ENCODE measurements at places on chromosomes 4 and X.

- no peak overlapping the region for H3K4me3 ChIP-seq
- no peak overlapping the region for H3K27ac ChIP-seq
- peaks cover 14% of the 10 kb centered on the region for H3K4me1 ChIP-seq
- H3K27me3 ChIP-seq: no peaks in the 10 kb centered on the region
- no peaks in the 10 kb centered on the region for H3K36me3 ChIP-seq
- DNase-seq: peak; percentile 66
Measured at GRCh38 chrX:154051201-154051810, 31.6 kb upstream of the IRAK1 start.

DNA sequence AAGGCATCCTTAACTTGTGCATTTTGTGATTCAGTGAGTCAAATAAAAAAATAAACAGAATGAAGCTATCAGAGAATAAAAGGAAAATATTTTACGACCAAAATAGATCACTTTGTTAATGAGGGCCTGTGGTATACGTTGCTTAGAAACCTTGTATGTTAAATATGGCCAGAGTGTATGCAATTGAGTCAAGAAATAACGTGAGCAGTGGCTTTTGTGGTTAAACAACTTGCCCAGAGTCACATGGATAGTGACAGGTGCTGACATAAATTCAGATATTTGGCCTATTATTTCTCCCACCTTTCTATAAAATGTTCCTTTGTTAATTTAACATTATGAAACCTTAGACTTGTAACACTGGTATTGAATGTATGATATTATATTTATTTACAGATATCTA, 393.4 kb downstream of the PABPC4L start:
- DNase-seq: no peak
- no peak overlapping the region for H3K4me3 ChIP-seq
- no peaks in the 10 kb centered on the region for H3K27me3 ChIP-seq
- H3K27ac ChIP-seq: no peak overlapping the region
- no peaks in the 10 kb centered on the region for H3K36me3 ChIP-seq

DNA sequence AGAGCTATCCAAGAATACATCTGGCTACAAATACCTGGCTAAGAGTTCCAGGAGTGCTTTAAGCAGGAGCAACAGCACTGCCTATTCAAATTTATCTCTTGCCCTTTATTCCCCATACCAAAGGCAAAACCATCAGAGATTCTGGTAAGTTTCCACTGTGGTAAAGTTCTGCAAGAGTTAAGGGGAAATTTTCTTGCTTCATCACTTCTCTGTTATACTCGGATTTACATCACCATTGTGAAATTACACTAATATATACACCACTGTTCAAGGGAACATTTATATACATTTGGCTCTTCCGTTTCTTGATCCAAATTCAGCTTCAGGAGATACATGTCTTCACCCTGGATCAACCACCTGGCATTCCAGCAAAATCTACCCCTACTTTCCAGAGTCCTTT, 70.8 kb upstream of the PTPN13 start:
- H3K27ac ChIP-seq: no peak overlapping the region
- no peak for DNase-seq
- no peaks in the 10 kb centered on the region for H3K27me3 ChIP-seq
- H3K4me1 ChIP-seq: no peaks in the 10 kb centered on the region
- no peak overlapping the region for H3K4me3 ChIP-seq

DNA sequence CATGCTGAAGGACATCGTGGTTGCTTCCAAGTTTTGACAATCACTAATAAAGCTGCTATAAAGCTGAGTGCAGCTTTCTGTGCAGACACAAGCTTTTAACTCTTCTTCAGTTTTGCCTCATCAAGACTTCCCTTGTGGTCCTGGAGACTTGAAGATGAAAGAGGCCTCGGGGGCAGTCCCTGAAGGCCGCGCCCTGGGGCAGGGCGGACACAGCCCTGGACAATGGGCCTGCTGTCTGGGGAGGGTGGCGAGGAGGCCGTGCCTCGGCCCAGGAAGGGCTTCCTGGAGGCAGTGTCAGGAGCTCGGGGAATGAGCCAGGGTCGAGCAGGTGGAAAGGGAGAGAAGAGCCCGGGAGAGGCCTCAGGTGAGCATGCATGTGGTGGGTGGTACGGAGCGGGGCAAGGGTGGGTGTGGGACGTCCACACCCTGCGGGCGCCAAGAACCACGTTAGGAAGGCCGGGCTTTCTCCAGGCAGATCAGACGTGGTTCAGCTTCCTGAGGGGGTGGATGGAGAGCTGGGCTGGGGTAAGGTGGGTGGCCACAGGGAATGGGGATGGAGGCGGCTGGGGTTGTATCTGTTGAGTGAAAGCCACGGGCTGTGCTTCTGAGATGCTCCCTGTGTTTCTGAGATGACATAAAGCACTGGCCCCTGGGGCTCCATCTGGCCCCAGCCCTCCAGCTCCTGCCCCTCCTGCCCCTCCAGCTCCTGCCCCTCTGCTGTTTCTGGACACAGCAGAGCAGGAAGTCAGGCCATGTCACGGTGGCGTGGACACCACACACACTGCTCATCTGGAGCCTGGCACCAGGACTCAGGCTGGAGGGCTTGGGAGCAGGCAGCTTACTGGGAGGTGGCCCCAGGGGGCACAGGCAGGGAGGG, 21.5 kb downstream of the ADRA2C start:
- H3K4me3 ChIP-seq: no peak overlapping the region
- H3K36me3 ChIP-seq: no peaks in the 10 kb centered on the region
- no peaks in the 10 kb centered on the region for H3K27me3 ChIP-seq
- DNase-seq: no peak
- H3K4me1 ChIP-seq: no peaks in the 10 kb centered on the region

- H3K27me3 ChIP-seq: no peaks in the 10 kb centered on the region
- H3K4me1 ChIP-seq: peaks cover 2% of the 10 kb centered on the region
- H3K4me3 ChIP-seq: no peak overlapping the region
Measured at GRCh38 chr4:92514627-92515026, 210.9 kb downstream of the GRID2 start.

DNA sequence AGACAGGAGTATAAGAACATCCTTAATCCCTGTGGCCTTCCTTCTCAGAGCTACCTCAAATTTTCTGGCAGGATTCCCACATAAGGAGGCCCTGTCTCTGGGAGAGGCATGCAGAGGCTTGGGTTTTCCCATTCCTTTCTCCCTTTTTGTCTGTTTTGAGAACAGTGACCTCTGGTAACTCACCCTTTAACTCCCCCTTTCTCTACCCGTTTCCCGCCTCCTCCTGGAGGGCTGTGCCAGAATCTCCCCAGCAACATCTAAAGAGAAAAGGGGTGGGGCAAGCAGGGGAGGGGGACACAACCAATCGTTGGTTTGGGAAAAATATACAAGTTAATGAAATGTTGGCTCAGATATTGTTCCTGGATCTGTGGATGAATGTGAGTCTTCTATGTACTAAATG, 303.7 kb upstream of the IRS4 start:
- no peaks in the 10 kb centered on the region for H3K27me3 ChIP-seq
- H3K27ac ChIP-seq: peak overlapping the region; percentile 68
- peaks cover 16% of the 10 kb centered on the region for H3K4me1 ChIP-seq

- H3K4me3 ChIP-seq: no peak overlapping the region
- no peak for DNase-seq
- H3K27me3 ChIP-seq: no peaks in the 10 kb centered on the region
- H3K36me3 ChIP-seq: no peaks in the 10 kb centered on the region
- H3K4me1 ChIP-seq: no peaks in the 10 kb centered on the region
- H3K27ac ChIP-seq: no peak overlapping the region
Measured at GRCh38 chrX:3509934-3510333, 163.5 kb upstream of the MXRA5 start.

DNA sequence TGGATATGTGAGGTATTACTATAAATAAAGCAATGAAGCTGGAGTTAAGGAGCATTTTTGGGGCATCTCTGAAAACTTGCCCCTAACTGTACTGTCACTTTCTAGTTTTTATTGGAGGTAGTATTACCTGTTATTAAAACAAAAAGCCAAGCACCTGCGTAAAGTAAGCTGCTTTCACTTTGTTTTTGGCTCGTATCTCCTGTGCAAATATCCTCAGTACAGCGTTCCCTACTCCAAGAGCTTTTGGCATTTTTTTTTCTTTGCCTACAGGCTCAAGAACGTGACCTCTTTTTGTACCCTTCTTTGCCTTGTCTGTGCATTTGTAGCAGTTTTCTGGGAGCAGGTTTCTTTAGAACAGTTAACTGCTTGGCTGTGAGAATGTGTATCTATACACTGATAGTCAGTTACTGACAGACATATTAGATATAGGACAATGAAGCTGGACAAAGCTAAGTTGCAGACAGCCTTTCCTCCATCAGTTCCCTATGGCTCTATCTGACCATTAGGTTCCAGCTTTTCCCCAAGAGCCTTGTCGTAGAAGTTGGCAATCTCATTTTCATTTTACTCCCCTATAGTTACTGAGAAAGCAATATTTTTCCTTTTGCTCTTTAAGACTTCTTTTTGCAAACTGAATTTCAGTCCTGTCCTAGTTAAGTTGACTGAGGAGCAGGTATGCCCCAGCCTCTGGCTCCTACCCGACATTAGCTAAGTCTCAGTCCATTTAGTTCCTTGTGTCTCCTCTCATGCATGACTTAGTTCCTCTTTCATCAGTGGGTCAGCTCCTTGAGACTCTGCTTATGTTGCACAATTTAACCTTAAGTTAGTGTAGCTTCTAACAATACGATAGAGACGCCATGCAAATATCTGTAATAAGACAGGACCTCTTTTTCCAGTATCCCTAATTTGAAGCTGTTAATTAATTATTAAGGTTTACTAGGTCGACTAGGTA, 71.5 kb upstream of the HPRT1 start:
- H3K36me3 ChIP-seq: peaks cover 24% of the 10 kb centered on the region
- no peak for DNase-seq
- H3K4me1 ChIP-seq: no peaks in the 10 kb centered on the region
- H3K27ac ChIP-seq: no peak overlapping the region

- H3K27me3 ChIP-seq: peaks cover 28% of the 10 kb centered on the region
- DNase-seq: peak; percentile 85
- H3K27ac ChIP-seq: no peak overlapping the region
- H3K4me1 ChIP-seq: peaks cover 17% of the 10 kb centered on the region
- peak overlapping the region; percentile 48 for H3K4me3 ChIP-seq
Measured at GRCh38 chr4:1579001-1579900, 104.9 kb downstream of the FAM53A start.

GRCh38 chr4:162782096-162782777, 384.5 kb downstream of the NAF1 start:
- no peaks in the 10 kb centered on the region for H3K36me3 ChIP-seq
- H3K27me3 ChIP-seq: no peaks in the 10 kb centered on the region

GRCh38 chr4:19329077-19329476, 922.6 kb upstream of the SLIT2 start:
- DNase-seq: no peak
- H3K4me3 ChIP-seq: no peak overlapping the region
- H3K27me3 ChIP-seq: no peaks in the 10 kb centered on the region
- no peaks in the 10 kb centered on the region for H3K4me1 ChIP-seq
- H3K36me3 ChIP-seq: no peaks in the 10 kb centered on the region
- no peak overlapping the region for H3K27ac ChIP-seq

- H3K27ac ChIP-seq: no peak overlapping the region
- no peaks in the 10 kb centered on the region for H3K36me3 ChIP-seq
- no peaks in the 10 kb centered on the region for H3K27me3 ChIP-seq
- H3K4me3 ChIP-seq: no peak overlapping the region
Measured at GRCh38 chrX:65926095-65927019, 113.5 kb downstream of the VSIG4 start.

GRCh38 chr4:70994069-70994366, 569 bp downstream of the DCK start:
- H3K4me3 ChIP-seq: peak overlapping the region; percentile 85
- no peaks in the 10 kb centered on the region for H3K27me3 ChIP-seq
- H3K36me3 ChIP-seq: peaks cover 12% of the 10 kb centered on the region
- H3K27ac ChIP-seq: peak overlapping the region; percentile 79

DNA sequence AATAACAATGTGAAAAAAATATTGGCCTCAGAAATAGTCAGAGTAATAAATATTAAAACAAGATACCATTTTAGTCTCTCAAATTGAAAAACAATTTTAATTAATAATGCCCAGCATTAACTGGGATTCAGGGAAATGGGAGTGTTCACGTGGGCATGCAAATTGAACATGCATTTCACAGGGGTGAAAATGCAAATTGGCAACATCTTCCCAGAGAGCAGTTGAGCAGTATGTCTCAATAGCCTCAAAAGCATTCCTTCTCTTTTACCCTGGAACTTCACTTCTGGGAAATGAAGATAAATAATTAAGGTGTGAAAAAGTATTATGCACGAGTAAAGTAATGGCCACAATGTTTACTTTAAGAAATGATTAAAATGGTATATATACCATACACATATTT, 21.3 kb downstream of the NOX1 start:
- no peaks in the 10 kb centered on the region for H3K4me1 ChIP-seq
- no peaks in the 10 kb centered on the region for H3K27me3 ChIP-seq
- no peak for DNase-seq
- no peak overlapping the region for H3K27ac ChIP-seq

DNA sequence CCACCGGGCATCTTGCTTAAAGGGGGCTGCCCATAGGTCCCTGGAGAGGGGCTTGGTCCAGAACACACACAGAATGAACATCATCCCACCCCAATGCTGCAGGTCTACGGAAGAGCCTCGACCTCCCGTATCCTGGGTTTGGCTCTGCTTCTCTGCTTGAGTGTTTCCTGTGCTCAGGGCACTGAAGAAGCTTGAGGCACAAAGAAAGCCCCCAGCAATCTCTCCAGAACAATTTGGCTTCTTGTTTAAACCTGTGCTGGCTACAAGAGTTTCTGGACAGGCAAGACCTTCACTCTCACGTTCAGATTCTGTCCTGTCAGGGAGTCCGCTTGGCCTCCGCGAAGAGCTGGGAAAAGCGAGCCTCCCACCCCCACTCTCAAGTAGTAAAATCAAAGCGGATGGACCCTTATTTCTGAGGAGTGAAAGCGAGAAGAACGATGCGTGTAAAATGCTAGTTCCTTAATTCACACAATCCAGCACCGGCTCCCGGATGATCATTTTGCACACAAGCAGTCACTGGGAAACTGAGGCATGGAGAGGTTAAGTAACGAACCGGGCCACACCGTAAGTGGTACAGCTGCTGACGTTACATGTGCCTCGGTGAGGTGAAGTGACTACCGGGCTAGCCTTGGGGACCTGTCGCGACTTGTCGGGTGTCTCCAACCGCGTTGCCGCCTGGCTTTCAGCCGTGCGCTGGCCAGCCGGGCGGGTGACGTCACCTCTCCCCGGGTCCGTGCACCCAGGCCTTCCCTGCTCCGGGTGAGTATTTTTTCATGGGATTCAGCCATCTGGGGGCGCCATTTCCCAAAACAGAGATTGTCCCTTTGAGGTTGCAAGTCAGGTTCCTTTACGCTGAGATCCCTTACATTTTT, 3.1 kb upstream of the SFRP2 start:
- peaks cover 7% of the 10 kb centered on the region for H3K27me3 ChIP-seq
- DNase-seq: peak; percentile 90

DNA sequence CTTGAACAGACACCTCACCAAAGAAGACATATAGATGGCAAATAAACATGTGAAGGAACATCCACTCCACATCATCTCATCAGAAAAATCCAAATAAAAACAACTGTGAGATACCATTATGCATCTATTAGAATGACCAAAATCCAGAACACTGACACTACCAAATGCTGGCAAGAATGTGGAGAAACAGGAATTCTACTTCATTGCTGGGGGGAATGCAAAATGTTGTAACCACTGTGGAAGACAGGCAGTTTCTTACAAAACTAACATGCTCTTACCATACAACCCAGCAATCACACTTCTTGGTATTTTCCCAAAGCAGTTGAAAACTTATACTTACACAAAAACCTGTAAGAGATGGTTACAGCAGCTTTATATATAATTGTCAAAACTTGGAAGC, 38.2 kb upstream of the ANTXR2 start:
- no peak for DNase-seq
- no peak overlapping the region for H3K27ac ChIP-seq
- H3K36me3 ChIP-seq: no peaks in the 10 kb centered on the region

GRCh38 chrX:119816300-119816699, 24.9 kb upstream of the RPL39 start:
- no peaks in the 10 kb centered on the region for H3K4me1 ChIP-seq
- no peaks in the 10 kb centered on the region for H3K27me3 ChIP-seq
- no peak overlapping the region for H3K4me3 ChIP-seq
- no peak overlapping the region for H3K27ac ChIP-seq
- no peaks in the 10 kb centered on the region for H3K36me3 ChIP-seq
- DNase-seq: no peak

Measured in neural progenitor cell (in vitro differentiated cells).